ENCODE measurements at places on chromosomes 6 and 20. TPM values are rescaled to one million over a fixed set of nuclear protein-coding genes. Genes with fewer than 3 reads are reported as not detected.
A peak's percentile ranks its signal among the peaks of the same experiment; 100 is the strongest.

DNA sequence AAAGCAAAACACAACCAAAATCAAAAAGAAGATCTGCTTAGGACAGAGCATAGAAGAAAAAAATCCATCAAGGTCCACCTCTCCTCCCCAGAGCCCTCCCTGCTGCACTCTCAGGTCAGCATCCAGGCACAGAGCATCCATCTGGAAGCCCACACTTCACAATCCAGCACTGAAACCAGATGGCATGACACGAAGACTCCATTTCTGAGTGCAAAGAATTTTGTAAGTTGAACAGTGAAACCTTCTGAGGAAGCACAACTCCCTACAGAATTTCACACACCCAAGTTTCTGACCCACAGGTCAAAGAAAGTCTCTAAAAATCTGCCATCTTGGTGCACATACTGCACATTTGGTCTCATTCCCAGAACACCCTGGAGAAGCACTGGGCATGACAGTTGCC lies 128.8 kb upstream of the STXBP5 start:
- no peak for DNase-seq

- no peak for DNase-seq
These were observed 111.5 kb downstream of the MEI4 start for GRCh38 chr6:77764364-77764763.

DNA sequence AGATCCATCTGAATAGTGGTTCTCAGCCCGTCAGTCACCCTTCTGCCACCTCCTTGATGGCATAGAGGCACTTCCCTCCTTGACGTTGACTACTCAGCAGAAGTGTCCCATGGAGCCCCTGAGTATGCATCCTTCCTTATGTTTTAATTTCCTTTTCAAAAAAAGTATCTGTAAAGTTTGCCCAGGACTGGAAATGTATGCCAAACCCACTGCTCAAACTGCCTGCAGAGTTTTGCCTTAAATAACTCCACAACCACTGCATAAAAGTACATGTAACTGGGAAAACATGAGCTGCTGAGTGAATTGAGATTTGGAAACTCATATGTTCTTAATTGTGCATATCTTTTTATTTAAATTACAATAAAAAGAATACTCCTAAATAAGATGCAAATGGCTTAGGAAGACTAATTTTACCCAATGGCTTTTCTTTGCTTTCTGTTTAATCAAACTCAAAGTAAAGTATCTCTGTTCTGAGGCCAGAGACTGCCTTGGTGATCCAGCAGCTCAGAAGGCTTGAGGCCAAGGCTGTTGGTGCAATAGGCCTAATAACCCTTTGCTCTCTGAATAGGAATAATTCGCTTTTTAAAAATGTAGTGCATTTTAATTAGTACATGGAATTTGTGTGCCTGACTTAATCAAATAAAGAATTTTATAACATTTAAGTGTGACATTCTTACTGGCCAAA lies 90.4 kb downstream of the FNDC1 start:
- no peak for DNase-seq

GRCh38 chr6:137846772-137847313 lies 20.2 kb upstream of the TNFAIP3 start:
- DNase-seq = no peak

DNA sequence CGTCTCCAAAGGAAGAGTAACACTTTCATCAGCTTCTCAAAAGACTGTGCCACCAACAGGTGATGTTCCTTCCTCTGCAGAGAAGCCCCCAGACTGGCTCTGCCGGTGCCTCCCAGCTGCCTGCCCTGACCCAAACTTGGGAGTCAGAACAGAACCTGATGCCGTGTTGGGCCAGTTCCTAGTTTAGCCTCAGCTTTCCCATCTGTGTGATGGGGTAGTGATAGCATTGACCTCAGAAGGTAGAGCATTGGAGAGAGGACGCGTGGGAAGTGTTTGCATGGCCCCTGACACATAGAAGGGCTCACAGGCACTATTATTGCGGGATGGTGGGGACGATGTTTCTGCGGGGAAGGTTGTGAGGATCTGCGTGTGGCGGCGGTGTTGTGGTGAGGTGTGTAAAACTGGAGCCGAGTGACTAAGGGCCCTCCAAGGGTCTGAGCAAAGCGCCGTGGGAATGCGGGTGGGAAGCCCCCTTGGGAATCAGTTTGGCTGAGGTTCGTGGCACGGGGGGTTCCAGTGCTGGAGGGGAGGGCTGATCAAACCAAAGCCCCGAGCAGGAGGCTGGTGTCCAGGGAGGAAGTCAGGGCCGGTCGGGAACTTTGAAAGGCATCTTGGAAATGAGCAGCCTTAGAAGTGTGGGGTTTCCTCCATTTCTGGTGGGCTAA lies 1.7 kb downstream of the NTSR1 start:
- DNase-seq = no peak

GRCh38 chr6:33207552-33208090 lies 679 bp upstream of the RING1 start:
- DNase-seq = no peak

DNA sequence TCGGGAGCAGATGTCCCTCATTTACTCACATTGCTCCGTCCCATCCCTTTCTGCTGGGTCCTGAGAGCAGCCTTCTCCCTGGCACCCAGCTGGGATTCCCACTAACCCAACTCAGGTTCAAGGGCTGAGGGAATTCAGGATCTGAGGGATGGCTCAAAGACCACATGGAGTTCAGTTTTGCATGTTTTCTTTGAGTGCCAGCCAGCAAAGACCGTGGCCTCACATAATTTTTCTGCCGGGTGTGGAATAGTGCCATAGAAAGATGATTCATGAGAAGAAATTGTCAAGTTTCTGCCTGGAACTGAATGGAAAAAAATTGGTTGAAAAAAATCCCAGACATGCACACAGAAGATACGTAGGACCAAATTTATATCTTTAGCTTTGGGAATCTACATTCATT lies 168.6 kb downstream of the CD83 start:
- peak; percentile 36 for DNase-seq

DNA sequence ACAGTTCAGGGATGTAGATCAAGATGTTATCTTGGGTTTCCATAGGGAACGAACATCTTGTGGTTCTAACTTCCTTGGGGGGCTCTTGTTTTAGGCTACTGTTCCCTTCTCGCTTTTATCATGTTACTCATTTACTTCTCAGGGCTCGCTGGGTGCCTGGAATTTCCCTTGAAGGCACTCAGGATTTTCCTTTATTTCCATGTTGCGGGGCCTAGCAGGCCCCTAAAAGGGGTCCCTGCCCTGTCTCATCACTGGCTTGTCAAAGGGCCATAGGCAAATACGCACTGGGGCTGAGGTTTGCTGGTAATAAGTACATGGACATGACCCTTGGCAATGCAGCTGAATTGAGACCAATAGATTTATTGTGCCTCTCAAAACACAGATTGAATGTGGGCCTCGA lies 262.3 kb downstream of the CDH4 start:
- DNase-seq = no peak

DNA sequence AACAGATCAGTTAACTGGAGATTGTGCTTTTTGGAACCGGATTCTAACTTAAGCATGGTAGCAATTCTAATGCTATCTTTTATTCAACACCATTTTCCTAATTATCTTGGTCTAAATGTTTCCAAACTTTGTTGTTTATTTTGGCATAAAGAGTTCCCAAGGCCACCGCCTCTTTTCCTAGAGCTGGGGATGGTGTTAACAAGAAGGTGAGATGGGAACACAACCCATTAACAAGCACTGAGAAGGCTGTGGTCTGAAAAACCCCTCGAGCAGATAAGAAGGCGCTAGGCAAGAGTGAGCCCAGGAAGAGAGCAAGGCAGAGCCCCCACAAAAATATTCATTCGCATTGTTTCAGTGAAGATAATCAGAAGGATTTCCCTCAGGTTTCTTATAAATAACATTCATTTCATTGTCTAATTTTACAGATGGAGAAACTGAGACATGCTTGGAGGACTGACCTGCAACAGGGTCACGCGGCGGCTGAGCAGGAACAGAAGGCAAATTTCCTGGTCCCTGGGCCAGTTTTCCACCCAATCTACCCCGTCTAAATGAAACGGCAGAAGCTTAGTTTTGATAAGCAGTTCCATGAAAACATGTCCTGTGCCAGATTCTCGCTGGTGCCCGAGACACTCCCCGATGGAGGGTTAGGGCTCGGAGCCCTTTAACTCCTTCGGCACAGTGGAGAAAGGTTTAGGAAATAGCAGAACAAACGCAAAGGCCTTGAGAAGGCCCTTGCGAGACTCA lies 155.6 kb downstream of the FOXC1 start:
- no peak for DNase-seq

DNA sequence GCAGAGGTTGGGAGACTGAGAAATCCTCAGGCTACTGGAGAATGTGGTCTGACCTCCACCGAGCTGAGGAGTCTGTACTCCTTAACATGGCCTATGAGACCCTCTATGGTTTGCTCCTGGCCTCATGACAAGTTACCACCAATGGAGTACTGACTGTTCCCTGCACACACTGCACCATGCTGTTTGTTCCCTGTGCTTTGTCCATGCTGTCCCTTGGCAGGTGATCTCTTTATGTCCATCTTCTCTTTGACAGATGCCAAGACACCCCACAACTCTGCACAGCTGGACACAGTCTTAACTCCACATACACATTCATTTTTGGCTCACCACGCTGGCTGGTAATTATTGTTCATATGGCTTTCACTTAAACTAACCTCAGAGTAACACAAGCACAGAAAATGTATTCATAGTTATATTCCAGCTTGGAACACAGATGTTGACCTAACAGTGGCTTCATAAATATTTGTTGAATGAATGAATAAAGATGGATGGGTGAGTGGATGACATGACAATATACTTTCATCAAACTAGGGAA lies 258.0 kb downstream of the ATXN1 start:
- DNase-seq = no peak

DNA sequence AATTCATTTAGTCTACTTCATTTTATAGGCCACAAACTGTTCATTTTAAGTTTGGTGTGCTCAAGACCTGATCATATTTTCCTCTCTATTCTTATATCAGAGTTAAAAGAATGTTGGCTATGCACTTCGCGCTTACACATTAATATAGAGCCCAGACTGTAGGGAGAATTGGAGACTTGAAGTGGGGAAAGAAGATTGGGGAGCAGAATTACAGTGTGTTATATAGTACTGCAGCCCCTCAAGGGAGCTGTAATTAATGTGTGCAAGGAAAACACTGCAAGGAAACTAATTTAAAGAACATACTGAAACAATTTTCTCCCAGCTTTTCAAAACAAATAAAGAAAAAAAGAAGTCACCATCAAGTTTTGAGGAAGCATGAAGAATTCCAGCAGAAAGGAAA lies 572.7 kb upstream of the FLRT3 start:
- DNase-seq = no peak

GRCh38 chr6:104527311-104527710 lies 332.4 kb downstream of the HACE1 start:
- DNase-seq = no peak

- DNase-seq = no peak
These were observed 30.4 kb upstream of the PNRC1 start for GRCh38 chr6:89050155-89050554.

DNA sequence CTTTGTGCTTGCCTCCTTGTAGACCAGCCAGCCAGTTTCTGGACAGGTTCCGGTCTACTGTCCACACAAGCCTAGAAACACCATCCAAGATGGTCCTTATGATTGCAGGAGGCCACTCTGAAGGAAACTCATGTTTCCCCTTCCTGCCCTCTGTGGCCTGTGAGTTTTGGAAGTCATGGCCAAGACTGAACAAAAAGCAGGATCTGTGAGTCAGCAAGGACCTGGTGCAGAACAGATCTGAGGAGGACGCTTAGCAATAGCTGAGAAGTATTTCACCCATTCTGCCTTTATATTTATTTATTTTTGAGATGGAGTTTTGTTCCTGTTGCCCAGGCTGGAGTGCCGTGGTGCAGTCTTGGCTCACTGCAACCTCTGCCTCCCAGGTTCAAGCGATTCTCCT lies 134.6 kb upstream of the EEF1E1 start:
- no peak for DNase-seq

- no peak for DNase-seq
These were observed 18.2 kb upstream of the HDGFL1 start for GRCh38 chr6:22550971-22551670.

- DNase-seq = no peak
These were observed 30.6 kb upstream of the ZNF184 start for GRCh38 chr6:27503436-27504030.

GRCh38 chr20:10359621-10360040 lies 74.4 kb downstream of the MKKS start:
- no peak for DNase-seq

GRCh38 chr20:39778847-39779604 lies 816.9 kb downstream of the DHX35 start:
- DNase-seq = no peak

- DNase-seq = no peak
These were observed 641.2 kb downstream of the DOK5 start for GRCh38 chr20:55116598-55116997.

DNA sequence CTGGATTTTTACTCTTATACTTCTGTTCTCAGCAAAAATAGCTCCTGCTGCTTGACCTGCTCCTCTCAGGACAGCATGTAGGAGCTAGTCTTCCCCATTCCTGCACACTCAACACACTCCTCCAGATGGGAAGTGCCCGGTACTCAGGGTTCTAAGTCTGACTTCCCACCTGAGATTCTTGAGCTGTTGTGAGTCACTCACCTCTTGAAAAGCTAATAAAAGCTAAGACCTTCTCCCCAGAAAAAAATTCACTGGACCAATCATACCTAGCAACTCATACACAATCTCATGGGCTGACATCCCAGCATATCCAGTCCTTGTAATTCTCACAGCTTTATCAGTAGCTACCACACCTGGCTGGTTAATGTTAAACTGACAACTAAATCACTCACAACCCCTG lies 53.5 kb downstream of the TRPC4AP start:
- DNase-seq = no peak

DNA sequence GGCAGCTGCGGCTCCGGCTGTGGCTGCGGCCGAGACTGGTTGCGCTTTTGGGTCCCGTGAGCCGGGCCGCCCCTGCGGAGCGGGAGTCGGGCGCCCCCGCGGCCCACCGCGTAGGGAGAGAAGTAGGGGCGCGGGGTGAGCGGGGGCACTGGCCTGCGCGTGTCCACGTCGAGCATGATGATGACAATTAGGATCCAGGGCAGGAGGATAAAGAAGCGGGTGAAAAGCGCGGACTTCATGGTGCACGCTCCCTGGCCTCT lies 739 bp downstream of the B3GAT2 start:
- DNase-seq = no peak

DNA sequence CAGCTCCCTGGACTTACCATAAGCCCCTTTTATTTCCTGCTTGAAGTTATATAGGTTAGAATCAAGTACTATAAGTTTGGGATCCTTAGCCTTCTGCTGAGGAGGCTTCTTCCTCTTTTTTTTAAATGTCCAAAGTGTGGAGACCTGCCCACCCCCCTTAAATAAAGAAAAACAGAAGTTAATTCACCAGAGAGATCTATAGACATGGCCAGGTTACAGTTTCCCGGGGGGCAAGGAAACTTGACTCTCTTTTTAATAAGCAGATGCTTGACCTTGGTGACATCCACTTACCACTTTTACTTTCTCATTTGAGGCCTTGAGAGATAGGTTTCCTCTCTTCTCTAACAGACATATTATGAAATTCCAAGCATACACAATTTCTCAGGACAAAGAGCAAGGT lies 88.3 kb downstream of the BMP2 start:
- DNase-seq = no peak

FOXQ1 gene
- polyA plus RNA-seq = 0.07 TPM

RBPJL gene
- not detected for polyA plus RNA-seq

ULBP2 gene
- polyA plus RNA-seq = 7.9 TPM

RAET1L gene
- polyA plus RNA-seq = not detected

MACROD2 gene
- 0.02 TPM for polyA plus RNA-seq

PROKR2 gene
- polyA plus RNA-seq = not detected
